ENCODE measurements at places on chromosomes 1 and 21.

DNA sequence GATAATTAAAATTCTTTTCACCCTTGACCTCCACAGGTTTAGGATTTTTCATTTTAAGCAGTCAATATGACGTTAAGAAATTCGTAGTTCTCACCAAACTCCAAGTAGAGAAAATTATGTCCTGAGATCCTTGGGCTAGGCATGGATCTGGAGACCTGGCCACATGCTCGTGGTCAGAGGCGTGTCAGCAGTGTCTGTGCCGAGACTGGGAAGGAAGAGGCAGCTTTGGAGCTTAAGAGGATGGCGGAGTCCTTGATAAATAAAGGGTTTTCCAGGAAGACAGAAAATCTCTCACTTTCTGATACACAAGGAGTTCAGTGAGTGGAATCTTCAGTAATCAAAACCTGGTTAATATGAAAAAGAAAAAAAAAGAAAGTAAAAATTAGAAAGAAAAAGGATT, 17.0 kb downstream of the RHOU start:
- DNase-seq, result no peak

DNA sequence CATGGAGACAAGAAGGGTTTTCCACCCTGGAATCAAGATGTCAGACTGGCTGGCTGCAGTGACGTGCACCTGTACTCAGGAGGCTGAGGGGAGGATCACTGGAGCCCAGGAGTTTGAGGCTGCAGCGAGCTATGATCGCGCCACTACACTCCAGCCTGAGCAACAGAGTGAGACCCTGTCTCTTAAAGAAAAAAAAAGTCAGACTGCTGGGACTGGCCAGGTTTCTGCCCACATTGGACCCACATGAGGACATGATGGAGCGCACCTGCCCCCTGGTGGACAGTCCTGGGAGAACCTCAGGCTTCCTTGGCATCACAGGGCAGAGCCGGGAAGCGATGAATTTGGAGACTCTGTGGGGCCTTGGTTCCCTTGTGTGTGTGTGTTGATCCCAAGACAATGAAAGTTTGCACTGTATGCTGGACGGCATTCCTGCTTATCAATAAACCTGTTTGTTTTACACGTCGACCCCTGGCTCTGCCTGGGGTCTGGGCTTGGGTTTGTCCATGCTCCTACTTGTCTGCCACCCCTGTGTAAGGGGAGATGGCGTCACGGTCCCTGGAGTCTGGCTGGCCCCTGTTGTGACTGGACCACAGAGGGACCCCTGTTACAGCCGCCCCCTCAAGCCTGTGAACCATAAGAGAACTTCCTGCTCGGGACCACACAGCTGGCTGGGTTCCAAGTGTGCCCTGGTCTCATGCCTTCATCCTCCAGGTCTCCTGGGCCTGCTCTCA, 20.9 kb upstream of the VPS13D start:
- DNase-seq, result peak; percentile 85

DNA sequence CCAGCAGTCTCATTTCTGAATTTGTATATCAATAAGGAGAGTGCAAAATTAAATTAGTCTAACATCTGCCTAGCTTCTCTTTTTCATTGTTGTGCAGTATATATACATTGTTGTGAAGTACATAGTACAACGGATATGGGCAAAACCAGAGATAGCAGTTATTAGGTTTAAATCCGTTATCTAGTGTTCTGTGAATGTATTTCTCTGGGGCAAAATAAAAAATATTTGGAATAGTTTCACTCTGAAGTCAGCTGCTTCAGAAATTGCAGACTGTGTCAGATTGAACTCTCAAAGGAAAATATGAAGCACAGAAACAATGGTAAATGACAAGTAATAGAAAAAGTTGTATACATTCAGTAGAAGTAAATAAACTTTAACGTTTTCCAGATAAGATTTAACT, 836.5 kb upstream of the CXADR start:
- DNase-seq, result no peak

- DNase-seq, result no peak
Measured at GRCh38 chr1:71618191-71618590, 537.4 kb upstream of the ZRANB2 start.

DNA sequence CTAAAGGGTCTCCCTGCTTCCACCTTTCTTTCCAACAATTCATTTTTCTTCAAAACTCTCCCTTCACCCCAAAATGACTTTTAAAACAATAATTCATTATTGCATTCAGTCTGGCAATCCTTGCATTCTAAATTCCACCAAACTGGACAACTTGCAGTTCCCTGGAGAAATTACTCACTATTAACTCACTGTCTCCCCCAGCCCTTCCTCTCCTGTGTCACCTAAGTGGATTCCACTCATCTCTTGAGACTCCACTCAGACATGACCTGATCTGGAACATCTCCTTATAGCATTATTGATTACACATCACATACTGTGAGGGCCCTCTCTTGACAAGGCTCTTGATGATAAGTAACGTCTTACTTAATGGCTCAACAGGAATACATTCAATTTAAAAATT, 257.1 kb downstream of the BRINP2 start:
- DNase-seq, result no peak

DNA sequence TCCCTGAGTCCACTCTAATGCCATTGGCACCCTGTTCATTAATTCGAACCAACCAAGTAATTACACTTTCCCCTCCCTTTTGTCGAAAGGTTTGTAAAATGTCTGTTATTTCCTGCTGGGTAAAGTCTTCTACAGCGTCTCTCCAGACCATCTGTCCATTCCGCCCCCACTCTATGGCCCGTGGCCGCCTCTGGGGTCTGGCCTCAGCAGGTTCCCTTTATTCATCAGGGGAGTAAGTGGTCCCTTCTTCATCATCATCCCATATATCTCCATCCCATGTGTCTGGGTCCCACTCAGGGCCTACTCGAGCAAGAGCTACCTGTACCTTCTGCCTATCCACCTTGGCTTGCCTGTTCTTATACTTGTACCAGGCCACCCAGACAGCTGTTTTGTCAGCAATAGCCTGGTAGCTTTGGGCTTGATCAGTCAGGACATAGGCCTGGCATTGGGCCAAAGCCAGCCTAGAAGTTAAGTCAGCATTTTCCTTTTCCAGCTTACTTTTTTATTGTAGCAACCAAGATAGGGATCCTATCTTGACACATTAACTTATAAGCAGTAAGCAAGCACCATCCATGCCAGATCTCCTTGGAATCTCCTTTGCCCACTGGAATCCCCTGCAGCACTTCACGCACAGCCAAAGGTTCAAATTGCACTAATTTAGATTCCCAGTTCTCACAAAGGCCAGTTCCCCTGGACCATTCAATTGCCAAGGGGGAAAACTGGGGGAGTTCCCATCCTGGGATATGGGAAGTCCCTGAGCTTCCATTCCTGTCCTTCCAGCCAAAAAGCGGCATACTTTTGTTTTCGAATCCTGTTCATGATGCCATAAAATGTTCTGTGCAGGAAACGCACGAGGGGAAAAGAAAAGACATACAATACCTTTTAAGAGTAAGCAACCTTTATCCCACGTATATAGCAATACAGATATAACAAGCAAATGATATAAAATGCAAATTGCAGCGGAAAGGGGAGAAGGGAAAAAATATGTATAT, 6.6 kb upstream of the STUM start:
- DNase-seq, result no peak

- DNase-seq, result no peak
Measured at GRCh38 chr1:192045131-192045530, 113.1 kb upstream of the RGS18 start.

DNA sequence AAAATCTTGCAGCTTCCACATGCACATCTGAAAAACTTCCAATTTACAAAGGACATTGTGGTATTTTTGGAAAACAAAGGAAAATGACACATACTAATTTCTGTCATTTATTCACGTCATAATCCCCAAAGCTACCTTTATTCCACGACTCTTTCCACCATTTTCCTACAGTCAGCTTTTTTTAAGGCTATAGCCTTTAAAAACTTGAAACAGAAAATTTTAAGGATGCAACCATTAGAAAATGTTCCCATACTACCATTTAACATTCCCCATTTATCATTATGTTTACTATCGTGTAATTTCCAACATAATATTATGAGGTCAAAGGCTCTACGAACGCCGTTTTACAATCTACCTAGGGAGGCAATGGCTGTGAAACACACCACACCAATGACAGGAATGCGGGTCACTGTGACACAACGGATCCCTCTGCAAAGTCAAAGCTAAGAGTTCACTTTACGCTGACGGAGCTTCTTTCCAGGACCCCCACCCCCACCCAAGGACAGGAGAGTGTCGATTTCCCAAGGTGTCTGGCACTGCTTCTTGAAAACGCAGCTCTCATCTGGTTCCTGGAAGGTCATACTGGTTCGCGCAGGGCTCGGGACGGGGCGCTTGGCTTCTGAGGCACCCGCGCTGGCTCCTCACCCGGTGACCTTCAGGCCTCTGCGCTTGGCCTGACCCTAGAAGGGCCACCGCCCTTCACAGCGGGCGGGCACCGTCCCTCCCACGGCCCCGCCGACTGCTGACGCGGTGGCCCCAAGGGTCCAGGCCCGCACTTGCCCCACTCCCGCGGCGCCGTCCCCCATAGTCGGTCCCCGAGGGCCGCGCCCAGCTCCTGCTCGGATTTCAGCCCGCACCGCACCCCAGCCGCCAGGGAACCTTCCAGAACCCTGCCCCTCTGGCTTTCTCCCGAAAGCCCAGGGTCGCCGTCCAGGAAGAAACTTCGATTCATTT, 50.5 kb upstream of the ATF3 start:
- no peak for DNase-seq

DNA sequence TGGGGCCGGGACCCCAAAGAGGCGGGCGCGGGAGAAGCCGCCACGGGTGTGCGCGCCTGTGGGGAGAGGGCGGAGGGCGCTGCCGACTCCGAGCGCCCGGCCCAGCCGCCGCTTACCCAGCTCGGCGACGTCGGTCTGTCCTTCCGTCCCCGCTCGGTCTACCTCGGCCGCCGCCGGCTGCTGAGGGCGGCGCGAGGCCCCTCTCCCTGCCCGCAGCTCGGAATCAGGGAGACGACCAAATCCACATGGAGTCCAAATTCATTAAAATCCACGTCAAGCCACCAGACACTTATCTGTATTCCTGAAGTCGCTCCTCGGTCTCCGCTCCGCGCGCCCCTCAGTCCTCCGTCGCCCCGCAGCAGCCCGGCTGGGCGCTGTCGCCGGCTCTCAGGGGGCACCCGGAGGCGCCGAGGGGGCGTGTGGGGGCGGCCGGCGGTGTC, 637 bp downstream of the PLXNA2 start:
- no peak for DNase-seq

GRCh38 chr21:34021726-34022125, 51.7 kb upstream of the MRPS6 start:
- DNase-seq, result no peak

GRCh38 chr1:23111600-23112535, 56.8 kb downstream of the LUZP1 start:
- no peak for DNase-seq

GRCh38 chr1:74596717-74597116, 76.9 kb downstream of the ERICH3 start:
- no peak for DNase-seq

- no peak for DNase-seq
Measured at GRCh38 chr1:221272940-221273339, 393.7 kb downstream of the HLX start.

DNA sequence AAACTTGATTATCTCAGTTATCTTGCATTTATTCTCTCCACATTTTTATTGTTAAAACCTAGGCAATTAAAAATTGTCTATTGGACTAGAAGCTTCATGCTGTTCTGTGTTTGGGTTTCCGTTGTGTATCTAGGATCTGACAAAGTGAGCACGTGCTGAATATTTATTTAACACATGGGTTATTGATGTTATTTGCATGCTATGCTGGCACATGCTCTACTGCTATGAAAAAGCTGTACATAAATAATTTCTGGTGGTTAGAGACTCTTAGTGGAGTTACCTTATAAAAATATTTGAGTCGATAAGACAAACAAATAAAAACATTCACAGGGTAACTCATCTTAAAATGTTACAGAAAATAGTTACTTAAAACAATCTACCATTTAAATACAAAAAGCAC, 1769.7 kb downstream of the MRPL39 start:
- DNase-seq, result no peak
